ENCODE measurements at places on chromosomes 3 and 15. TPM values are rescaled to one million over a fixed set of nuclear protein-coding genes. Genes with fewer than 3 reads are reported as not detected.

ZIC1 gene
- not detected for total RNA-seq

RCCD1 gene
- 9.3 TPM for total RNA-seq

DNA sequence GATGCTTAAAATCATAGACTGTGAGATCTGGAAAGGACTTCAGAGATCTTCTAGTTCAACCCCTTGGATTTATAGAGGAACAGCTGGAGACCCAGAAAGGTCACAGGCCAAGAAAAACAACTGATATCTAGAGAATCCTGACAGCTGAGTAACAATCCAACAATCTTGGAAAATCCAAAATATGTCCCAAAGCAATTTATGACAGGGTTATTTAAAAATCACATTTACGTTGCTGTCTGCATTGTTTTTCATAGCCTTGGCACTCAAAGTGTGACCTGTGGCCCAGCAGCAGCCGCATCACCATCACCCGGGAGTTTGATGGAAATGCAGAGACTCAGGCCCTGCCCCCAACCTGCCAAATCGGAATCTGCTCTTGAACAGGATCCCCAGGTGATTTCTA is 78.8 kb downstream of the FBN1 start:
- no peak for DNase-seq

GRCh38 chr3:14152233-14152962 is 26.0 kb downstream of the XPC start:
- no peak for DNase-seq

- no peak for DNase-seq
Observed at GRCh38 chr3:56193519-56193918, 274.7 kb downstream of the ERC2 start.

DNA sequence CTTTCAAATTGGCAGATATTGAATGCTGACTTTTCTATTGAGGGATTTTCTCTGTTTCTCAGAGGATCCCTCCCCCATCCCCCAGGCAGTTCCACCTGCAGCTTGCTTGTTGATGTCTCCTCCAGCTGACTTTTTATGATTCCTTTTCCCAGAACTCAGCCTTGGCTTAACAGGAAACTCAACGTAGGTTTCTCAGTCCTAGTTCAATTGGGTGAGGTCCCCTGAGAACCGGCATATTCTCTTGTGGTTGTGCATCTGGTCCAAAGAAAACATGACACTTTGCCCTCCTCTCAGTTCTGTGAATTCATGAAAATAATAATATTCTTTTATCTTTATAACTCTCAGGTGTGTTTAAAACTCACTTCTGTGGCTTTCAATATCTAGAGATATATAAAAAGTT is 1222.1 kb downstream of the OTOL1 start:
- no peak for DNase-seq

DNA sequence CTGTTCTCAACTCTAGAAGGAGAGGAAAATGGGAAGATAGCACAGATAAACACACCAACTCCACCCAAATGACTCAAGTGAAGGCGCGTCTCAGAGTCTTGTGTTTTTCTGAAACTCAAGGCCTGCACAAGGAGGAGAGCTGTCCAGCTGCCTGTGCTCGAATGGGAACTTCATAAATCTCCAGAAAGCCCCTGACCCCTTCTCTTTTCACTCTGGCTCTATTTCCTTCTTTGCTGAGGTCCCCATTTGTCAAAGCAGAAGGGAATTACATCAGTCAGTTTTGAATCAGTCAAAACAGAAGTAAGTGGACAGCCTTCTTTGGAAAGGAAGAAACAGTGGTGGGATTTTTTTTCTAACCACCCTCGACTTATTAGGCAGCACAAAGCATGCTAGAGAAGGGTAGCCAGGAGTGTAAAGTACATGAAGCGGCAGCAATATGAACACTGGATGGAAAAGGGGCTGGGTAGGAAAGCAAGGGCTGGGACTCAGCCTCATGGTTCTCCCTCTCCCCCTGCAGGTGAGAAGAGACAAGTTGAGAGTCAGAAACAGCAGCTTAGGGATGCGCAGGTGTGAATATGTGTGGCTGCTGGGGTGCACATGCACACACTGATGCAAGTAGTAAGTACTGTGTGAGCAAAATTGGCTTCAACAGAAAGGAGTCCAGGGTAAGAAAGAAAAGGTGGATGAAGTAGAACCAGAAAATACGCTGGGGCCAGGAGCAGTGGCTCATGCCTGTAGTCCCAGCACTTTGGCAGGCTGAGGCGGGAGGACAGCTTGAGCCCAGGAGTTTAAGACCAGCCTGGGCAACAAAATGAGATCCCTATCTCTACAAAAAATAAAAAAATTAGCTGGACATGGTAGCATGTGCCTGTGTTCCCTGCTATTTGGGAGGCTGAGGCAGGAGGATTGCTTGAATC is 36.6 kb upstream of the MAGEF1 start:
- no peak for DNase-seq

- no peak for DNase-seq
Observed at GRCh38 chr3:169662843-169663160, 710 bp downstream of the MECOM start.

- no peak for DNase-seq
Observed at GRCh38 chr3:186790261-186790981, 7.0 kb downstream of the EIF4A2 start.

GRCh38 chr3:170689296-170689829 is 103.5 kb upstream of the SLC7A14 start:
- peak; percentile 47 for DNase-seq

DNA sequence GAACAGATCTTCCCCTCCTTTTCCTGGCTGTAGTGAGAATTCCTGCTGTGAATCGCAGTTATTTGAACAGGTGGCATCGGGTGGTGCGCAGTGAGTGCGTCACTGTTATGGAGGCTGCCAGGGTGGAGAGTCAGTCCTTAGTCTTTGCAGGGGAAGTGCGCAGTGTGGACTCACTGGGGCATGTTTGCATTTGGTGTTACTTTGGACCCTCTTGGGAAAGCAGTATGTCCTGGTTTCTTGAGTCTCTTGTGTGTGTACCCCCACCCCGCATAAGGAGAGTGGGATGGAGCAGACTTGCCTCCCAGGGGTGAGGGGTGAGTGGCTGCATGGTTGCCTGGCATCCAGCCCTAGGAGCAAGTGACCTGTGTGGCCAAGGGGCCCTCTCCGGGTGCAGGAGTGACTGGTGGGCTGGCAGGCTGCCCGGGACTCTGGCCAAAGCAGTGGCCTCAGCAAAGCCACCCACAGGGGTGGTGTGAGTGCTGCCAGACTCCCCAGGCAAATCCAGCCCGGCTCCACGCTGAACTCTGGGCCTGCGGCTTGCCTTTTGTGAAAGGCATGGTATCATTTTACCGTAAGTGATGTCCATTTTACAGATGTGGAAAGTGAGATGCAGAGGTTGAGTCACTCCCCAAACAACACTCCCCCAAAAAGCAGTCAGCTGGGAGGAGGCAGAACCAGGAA is 46.4 kb downstream of the DNASE1L3 start:
- DNase-seq: peak; percentile 89

DNA sequence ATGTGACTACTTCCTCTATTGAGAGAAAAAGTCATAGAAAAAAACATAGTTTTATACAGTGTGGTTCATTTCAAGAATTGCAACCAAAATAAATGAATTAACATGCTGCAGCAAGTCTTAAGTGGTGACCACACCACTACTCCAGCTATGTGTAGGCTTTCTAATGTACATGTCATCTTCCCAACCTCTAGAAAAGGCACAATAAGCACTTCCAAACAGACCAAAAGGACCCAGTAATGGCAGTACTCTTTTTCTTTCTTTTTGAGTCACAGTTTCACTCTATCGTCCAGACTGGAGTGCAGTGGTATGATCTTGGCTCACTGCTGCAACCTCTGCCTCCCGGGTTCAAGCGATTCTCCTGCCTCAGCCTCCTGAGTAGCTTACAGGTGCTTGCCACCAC is 219.3 kb upstream of the KBTBD8 start:
- no peak for DNase-seq
